GM06990 (cell line): ENCODE measurements at places on chromosomes 11 and 22.
A peak's percentile ranks its signal among the peaks of the same experiment; 100 is the strongest.

DNA sequence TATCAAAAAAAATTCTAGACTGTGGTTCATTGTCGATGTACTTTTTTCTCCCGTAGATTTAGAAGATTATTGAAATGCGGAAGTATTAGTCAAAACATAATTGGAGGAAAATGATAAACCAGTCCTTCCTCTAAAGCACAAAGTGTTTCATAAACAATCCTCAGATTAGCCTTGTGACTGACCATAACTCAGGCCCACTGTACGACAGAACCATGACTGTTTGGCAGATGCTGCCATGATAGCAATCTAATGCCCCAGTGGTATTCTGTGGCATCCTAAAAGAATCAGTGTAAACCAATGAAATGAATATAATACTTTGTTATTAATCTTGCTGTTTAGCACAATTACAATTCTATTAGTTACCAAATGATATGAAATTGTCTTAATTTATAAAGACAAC lies 127.0 kb upstream of the CTSC start:
- DNase-seq, result no peak

GRCh38 chr11:72577271-72577721 lies 96.9 kb downstream of the PDE2A start:
- DNase-seq, result no peak

GRCh38 chr11:68569357-68569756 lies 108.8 kb downstream of the PPP6R3 start:
- peak; percentile 13 for DNase-seq

- no peak for DNase-seq
These were observed 44.6 kb upstream of the SPON1 start for GRCh38 chr11:13917904-13918303.

- peak; percentile 45 for DNase-seq
These were observed 2.2 kb upstream of the TUT1 start for GRCh38 chr11:62593434-62594044.

GRCh38 chr11:32893093-32893342 lies 407 bp downstream of the QSER1 start:
- DNase-seq, result no peak

GRCh38 chr11:83702796-83703195 lies 416.6 kb upstream of the CCDC90B start:
- no peak for DNase-seq

DNA sequence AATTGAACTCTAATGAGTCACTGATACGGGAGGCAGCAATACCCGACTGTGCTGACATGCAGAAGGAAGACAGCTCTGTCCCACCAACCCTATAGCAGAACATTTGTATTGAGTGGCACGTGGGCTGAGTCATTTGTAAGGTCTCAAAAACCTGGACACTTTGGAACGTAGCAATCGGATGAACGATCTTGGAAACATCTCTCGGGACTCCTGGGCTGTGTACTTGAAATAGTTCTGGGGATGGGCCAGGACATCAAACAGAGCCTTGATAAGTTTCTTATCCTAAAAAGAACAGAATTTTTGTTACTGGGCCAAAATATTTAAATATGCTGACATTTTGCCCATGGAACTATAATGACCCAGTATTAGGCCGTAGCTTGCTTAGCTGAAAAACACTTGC lies 17.1 kb upstream of the NRIP3 start:
- no peak for DNase-seq

DNA sequence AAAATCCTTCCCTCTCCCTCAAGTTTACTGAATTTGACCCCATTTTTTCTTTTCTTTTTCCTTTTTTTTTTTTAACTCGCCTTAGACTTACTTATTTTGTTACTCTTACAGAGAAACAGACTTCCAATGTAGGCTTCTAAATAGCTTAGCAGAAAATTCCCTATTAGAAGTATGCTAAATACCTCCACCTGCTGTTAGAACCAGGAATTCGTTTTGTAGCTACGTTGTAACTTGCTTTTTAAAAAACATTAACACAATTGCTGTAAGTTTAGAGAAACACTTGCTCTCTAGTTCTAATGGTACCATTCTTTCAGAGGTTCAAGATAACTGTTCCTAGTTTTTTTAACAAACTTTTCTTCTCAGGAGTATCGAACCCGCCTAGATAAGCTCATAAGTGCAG lies 324.2 kb downstream of the DCDC1 start:
- no peak for DNase-seq

DNA sequence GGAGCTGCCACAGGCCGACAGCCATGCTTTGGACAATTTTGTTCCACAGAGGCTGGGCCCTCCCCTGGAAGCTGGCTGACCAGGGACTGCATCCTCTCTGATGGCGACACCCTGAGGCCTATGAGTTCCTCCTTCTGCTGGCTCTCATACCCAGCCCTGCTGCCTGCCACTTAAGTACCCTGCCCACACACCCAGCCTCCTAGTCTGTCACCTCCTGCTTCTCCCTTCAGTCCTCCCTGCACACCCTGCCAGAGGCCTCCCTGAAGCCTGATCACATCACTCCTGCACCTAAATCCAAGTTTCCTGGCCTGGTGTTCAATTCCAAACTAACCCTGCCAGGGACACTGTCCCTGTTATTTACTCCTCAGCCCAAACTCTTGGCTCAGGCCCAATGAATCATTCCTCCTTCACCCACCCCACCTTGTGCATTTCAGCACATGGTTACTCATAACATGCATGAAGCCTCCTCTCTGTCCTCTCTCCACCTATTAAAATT lies 136.7 kb upstream of the NECTIN1 start:
- DNase-seq, result no peak

- DNase-seq, result peak; percentile 24
These were observed 41.8 kb upstream of the AMPD3 start for GRCh38 chr11:10413268-10413667.

DNA sequence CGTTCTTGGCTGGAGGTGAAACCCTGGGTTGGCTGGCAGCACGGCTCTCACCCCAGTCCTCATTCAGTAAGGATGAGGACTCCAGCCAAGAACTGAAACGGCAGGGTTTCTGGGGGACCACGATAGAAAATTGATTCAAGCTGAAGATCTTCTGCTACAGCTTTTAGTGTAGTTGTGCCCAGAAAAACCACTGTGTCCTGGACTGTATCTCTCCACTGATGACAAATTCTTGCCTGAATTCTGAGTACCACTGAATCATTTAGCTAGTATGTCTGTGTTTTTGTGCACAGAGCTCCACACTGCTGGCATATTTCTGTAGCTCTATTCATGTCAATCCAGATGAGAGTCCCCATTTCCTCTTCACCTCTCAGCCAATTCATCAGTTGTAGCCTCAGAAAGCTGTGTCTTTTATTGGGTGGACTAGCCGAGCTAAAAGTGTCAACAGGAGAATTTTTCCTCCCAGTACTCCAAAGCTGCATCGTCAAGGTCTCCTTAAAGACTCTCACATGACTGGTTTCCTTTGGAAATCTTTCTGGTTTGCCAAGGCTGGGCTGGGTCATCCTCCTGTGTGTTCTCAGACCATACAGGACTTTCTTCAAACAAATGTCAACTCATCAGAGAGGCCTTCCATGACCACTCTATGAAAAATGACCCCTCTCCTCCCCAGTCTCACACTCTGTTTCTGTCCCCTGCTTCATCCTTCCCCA lies 144.6 kb downstream of the LDLRAD3 start:
- no peak for DNase-seq
